ENCODE measurements at places on chromosomes 2 and 18.

- DNase-seq: no peak
Measured at GRCh38 chr2:214742119-214742518, 67.4 kb downstream of the BARD1 start.

DNA sequence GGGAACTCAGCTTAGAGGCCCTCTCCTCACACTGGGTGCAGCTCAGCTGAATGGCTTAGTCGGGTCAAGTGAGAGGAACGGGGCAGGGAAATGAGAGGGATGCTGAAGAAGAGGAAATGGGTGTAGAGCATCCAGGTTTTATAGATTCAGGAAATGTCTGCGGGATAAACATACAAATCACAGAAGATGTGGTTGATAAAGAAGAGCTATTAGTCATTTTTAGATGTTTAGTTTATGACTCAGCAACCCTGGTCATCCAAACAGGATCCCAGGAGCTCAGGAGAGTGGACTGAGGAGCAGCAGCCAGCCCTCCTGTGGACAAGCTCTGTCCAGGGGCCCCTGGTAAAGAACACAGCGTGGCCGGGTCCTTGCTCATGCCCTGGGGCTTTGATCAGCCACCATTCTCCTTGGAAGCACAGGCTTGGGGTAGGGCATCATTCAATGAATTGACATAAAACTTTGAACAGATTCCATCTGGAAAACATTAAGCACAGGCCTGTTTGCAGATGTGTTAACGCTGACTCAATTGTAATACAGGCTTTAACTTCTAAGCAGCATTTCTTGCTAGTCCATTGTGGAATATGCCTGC lies 83.0 kb downstream of the NPAS2 start:
- no peak for DNase-seq

- no peak for DNase-seq
Measured at GRCh38 chr18:78056011-78056410, 806.4 kb downstream of the GALR1 start.

DNA sequence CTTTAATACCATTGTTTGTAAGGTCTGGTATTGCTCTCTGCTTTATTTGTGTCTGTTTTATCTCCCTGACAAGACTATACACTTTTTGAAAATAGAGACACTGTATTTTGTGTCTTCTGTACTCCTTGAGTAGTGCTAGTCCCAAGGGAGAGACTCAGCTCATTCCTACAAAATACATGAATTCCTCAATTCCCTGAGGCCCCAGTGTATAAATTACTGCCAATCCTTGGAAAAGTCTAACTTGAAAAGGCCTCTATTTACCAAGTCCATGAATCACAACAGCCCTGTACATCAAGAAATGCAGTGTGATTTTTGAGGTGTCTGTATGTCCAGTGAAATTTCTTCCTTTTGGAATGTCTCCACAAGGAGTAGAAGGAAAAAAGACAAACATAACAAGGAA lies 34.9 kb upstream of the NEDD4L start:
- no peak for DNase-seq

- no peak for DNase-seq
Measured at GRCh38 chr18:43001821-43002220, 113.7 kb downstream of the RIT2 start.

GRCh38 chr2:181812106-181812743 lies 79.3 kb upstream of the ITPRID2 start:
- DNase-seq: no peak

GRCh38 chr2:72917138-72917876 lies at the start of gene EMX1:
EMX1 (plus strand) TSS chr2:72917519; CDS start chr2:72917853, 334 bp downstream.
- peak; percentile 89 for DNase-seq

- no peak for DNase-seq
Measured at GRCh38 chr2:46051085-46051484, 246.1 kb upstream of the EPAS1 start.

- DNase-seq: no peak
Measured at GRCh38 chr2:29120846-29121245, 5.6 kb downstream of the CLIP4 start.

GRCh38 chr18:39607034-39607433 lies 2041.4 kb upstream of the CELF4 start:
- no peak for DNase-seq

DNA sequence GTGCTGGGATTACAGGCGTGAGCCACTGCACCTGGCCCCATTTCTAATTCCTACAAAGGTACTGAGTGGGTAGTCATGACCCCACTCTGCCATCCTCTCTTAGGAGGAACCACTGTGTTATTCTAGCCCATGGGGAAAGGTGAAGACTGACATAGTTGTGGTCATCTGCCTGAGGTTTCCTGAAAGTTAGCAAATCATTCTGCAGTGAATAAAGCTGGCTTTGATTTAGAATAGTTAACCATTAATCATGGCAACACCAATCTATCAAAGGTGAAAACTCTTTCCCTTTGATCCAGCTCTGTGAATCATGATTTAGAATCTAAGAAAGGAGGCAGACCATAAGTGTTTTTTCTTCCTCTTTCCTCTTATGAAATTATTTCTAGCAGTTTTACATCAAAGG lies 50.8 kb downstream of the SUMO1 start:
- DNase-seq: no peak

DNA sequence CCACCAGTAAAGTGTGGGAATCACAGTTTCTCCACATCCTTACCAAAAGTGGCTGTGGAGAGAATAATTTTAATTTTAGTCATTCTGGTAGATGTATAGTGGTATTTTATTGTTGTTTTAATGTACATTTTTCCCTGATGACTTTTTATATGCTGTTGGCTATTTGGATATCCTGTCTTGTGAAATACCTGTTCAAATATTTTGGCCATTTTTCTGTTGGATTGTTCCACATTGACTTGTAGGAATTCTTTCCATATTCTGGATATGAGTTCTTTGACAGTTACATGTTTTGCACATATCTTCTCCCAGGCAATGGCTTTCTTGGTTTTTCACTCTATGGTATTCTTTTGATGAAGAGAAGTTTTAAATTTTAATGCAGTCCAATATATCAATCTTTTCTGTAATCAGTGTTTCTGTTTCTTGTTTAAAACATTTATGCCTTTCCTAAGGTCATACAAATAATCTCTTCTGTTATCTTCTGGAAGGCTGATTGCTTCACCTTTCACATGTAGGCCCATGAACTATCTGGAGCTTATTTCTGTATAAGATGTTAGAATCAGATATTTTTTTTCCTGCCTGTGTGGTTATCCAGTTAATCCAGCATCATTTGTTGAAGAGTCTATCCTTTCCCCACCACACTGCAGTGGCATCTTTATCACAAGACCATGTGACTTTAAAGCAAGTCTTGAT lies 19.0 kb downstream of the AFTPH start:
- DNase-seq: no peak

Measured in HEK293T (cell line).